SW 1271 (cell line): ENCODE measurements at places on chromosomes 3 and 15.

DNA sequence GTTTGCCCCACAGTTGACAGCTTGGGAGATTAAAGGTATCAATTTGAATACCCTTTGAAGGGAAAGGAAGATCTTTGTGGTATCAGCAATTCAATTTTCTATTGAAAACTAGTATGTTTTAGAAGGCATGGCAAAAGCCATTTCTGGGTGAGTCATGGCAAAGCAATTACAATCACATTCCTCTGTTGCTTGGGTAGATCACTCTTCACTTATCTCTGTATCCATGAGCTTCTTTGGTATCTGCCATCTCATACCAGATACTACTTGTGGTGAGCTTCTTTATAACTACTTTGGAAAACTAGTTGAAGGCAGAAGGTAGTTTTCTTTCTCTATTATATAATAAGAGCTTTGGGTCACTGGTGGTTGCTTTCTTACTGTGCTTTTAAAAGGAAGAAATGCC lies 28.3 kb upstream of the LSAMP start:
- DNase-seq: no peak

DNA sequence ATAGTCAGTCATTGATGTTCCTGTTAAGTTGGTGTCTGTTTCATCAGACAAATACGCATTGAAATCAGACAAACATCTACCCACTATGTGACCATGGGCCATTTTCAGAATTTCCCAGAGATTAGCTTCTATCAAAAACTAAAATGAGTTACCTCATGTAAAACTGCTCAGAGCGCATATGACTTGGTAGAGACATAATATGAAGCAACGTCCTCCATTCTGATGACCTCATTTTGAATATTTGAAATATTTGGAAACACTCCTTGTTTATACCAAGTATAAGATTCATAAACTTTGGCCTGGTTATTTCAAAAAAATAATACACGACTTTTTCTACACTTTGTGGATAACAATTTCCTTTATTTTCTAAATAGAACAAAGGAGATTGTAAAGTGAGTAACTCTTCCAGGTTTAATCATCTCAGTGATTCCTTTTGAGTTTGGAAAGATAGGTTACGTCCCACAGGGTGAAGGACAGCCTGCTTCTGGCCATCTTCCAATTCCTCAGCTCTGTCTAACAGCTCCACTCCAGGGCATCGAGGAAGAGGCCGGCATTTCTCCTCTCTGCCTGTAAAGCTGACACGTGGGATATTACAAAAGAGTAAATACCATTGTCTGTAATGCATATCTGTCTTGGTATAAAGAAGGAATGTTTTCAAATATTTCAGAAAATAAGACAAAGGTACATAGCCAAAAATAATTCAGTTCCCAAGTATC lies 122.6 kb downstream of the CADM2 start:
- DNase-seq: no peak

- no peak for DNase-seq
These were observed 76.8 kb upstream of the ARL6 start for GRCh38 chr3:97687734-97688133.

DNA sequence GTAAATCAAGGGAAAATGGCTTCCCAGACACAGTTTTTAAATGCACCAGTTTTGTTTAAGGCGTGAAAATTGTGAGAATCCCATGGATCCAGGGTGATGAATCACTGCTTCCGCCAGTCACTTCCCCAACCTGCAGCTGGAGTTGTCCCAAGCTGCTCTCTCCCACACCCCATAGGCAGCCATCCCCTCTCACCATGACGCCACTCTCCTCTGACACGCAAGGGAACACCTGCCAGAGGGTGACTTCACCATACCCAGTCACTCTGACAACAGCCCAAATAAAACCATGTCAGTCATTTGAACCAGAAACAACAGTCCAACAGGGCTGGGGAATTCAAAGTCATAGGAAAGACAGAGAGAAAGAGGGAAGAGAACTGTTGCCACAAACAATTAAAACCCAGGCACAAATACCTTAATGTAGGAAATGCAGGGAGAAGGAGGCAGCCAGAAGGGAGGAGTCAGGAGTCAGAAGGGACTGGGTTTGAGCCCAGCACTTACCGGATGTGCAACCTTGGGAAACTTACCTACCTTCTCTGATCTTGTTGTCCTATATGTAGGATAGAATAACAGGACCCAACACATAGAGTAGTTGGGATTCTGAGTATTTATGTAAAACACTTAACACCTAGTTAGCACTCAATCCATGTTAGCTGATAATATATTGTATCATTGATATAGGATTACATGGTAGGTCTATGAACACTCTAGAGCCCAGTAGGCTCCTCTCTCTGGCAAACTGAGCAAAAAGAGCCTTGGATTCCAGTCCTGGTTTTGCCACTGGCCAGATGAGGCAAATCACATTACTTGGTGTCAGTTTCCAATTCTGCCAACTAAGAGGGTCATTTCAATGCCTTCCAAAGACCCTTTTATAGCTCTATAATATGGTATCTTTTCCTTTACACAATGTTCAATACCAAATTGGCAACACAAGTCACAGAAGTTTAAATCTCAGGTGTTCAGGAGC lies 326.3 kb upstream of the ICE2 start:
- no peak for DNase-seq

DNA sequence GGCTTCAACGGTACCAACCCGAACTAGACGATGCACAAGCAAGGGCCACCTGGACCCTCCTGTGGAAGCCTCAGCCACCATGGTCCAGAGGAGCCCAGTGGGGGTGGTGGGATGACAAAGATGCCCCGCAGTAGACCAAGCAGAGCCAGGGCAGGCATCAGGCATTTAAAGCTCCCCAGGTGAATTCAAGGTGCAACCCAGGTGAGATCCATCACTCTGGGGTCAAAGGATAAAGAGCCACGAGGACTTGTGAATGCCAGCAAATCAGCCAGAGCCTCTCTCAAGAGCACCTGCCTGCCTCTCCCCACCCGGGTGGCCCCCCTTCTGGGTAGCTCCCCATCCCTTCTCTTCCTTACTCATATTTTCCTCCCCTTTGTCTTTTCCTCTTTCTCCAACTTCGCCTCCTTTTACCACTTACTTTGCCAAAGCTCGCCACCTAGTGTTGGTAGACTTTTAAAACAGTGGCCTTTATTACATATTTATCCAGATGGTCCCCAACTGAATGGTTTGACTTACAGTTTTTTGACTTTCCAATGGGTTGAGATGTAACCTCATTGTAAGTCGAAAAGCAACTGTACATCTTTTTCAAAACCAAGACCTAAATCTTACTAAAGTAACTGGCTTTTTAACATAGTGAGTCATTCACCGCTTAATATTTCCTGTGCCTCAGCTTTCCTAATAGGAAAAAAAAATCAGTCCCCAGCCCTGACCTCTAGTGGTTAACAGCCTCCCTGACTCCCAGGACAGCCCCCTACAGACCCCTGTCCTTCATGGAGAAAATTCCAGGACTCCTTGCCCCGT lies 18.8 kb downstream of the PLA2G4F start:
- no peak for DNase-seq

- no peak for DNase-seq
These were observed 937.4 kb downstream of the IGSF11 start for GRCh38 chr3:118097226-118097625.

DNA sequence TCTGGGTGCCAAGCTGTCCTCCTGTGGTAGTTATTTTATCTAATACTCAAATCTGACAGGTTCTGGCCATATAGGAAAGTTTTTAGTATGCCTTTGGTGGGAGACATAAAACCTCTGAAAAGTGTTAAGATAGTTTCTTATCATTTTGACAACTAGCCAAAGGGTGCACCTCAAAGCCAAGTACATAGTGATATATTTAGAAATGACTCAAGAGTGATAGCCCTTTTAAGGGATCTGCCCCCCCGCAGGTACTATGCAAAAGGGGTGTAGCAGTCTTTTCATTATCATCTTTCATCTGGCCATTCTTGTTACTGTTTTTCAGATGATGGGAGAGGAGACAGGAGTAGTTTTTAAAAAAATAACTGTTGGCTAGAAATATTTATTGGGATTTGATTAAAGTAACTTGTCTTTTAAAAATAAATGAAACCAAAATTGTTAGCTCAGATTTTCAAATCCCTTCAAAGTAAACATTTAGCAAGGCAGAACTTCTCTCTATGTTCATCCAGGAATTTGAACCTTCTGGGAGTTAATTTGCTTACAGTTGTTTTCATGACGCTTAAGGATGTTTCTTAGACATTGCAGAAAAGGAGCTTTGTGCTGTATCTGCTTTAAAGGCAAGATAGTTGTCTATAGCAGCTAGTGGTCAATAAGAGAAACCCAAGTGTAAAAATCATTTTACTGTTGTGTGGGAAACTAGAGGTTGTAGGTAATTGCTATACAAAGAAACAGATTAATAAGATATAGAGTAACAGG lies 5.1 kb downstream of the PHLDB2 start:
- DNase-seq: no peak

DNA sequence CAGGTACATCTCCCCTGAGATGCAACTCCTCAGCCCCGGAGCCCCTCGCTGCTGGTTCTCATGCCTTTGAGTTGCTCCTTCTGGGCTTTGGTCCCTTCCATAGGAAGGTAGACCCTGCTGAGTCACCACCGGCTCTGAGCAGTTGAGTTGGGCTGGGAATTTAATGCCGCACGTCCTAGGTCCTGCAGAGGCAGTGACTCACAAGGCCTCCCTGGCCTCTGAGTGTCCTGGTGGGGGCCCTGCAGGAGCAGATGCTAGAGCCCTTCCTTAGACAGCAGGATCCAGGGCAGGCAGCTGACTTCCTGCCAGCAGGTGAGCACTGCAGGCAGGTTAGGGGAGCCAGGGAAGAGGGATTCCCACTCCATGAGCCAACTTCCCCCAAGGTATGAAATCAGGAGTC lies 5.5 kb upstream of the NTRK3 start:
- DNase-seq: no peak

- DNase-seq: no peak
These were observed 8.0 kb upstream of the RPS27L start for GRCh38 chr15:63165166-63165859.

- DNase-seq: peak; percentile 7
These were observed 250.5 kb downstream of the SHQ1 start for GRCh38 chr3:72597756-72598195.

DNA sequence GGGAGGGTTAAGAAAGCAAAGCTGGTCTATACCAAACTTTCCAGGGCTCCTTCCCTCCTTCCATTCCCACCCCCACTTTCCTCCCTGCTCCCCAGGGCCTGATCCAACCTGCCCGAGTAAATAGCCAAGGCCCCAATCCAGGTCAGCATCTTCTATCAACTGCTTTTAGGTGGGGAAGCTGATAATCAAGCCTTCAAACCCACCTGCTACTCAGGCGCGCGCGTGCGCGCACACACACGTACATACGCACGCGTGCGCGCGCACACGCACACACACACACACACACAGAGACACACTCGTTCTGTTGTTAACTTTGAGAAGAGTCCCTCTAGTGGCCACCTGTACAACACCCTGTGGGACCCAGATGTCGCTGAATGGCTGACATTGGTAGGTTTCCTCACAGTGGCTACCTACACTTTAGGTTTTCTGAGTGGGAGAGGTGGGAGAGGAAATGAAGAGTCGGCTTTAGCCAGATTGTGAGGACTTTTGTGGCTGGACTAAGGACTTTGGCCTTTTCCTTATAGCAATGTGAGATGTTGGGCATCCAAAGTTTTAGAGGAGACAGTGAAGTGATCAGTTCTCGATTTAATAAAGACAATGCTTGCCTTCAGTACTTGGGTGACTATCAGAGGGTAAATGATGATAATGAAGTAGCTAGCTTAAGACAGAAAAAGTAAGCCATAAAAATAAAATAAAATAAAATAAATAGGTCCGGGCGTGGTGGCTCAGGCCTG lies 179.9 kb upstream of the C2CD4B start:
- DNase-seq: peak; percentile 34

GRCh38 chr15:26325495-26325894 lies 447.4 kb downstream of the GABRB3 start:
- no peak for DNase-seq

DNA sequence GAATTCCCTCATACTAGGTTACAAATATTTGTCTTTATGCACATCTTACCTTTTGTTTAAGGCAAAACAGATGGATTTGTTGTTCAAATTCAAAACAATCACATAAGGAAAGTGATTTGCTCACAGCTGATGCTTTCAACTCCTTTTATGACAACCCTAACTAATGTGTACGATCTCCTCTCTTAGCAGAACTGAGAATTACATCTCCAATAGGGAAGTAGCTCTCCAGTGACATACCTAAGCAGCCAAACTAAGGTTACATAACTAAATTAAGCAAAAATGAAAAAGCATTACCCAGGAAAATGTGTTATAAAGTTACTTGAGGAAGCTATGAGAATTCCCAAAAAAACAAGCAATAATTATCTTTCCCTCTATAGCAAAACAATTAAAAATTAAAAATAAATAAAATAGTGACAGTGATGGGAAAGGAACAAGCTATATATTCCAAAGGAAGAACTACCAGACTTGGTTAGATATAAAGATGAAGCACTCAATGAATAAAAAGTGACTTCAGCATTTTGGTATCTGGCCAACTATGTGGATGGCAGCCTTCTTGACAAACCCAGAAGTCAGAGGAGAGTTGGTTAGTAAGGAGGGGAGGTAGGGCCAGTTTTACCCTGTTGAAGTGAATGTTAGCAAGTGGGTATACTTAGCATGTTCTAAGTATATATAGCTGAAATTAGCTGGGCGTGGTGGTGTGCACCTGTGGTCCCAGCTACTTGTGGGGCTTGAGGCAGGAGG lies 32.4 kb downstream of the PEAK1 start:
- DNase-seq: no peak

DNA sequence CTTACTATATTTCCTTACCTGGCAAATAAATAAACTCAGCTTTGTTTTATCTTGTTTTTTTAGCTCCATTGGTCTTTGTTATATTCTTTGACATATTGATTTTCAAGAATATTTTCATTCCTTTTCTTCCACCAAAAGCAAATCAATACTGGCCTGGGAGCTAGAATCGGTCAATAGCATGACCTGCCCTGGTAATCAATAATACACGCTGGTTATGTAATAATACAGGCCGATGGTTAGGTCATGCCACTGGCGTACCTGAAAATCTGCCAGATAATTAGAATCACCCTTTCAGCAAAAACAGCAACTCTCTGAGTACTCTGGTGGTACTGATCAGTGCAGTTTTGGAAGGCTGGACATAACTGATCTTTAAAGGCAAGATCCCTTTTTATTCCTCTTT lies 39.9 kb downstream of the PEAK1 start:
- no peak for DNase-seq

DNA sequence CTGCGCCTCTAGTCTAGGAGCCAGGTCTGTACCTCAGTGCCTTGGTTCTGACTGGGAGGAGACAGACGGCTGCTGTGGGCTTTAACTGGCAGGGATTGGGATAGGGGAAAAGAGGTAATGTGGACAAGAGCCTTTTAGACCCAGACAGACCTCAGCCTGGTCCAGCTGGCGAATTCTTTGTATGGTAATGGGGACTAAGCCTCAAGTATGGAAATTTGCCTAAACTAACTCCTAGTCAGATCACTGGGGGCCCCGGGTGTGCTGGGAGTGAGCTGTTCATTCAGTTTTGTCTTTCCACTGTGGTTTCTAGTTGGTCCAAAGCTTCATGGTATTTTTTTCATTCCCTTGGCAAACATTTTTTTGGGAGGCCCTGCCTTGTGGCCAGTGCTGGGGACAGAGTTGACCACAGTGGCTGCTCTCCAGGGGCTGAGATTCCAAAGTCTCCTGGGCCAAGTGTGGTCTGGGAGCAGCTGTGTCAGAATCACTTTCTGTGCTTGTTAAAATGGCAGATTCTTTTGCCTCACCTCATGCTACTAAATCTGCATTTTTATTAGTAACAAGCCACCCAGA lies 261.4 kb upstream of the C2CD4B start:
- no peak for DNase-seq

GRCh38 chr3:19154693-19155250 lies 6.5 kb downstream of the KCNH8 start:
- DNase-seq: no peak
